ENCODE measurements at places on chromosomes 11 and 22.

- no peak for DNase-seq
Measured at GRCh38 chr11:92766698-92767097, 202.8 kb upstream of the MTNR1B start.

DNA sequence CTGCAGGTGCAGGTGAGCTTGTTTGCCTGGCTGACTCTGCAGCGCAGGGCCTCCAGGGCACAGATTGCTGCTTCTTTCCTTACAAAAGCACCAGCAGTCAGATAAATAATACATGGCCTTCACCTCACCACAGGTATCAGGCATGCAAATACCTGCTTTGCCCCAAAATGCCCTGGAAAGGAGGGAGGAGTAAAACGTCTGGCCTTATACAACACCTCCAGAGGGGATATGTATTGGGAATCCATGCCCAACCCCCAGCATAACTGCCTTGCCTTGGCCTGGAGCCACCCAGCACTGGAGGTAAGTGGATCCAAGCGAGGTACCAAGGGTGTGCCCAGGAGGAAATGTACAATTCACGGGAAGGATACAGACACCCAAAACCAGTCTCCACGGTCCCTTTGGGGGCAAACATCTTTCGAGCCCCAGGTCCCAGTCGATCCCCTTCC, 860 bp downstream of the TMEM184B start:
- DNase-seq = peak; percentile 75

- DNase-seq = no peak
Measured at GRCh38 chr11:73430326-73430725, 54.1 kb downstream of the RELT start.

DNA sequence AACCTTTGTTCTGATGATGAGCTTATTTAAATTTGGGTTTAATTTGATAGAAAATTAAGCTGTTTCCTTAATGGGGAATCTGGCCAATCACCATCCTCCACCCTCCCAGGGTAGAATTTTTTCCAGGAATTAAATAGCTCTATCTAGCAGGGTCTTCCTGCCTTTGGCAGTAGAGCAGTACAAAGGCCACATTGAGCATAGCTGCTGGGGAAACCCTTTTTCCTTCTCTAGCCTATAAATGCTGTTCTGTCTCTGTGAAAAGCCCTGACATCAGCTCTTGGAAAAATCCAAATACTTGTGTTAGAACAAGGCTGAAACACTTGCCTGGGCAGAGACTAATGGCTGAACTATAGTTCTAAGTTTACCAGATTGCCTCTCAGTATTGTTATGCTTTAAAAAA, 55.1 kb downstream of the ARHGEF12 start:
- no peak for DNase-seq

GRCh38 chr11:128240546-128240945, 346.8 kb downstream of the ETS1 start:
- no peak for DNase-seq

GRCh38 chr11:68773521-68774193, 22.3 kb upstream of the TESMIN start:
- DNase-seq = no peak

- DNase-seq = no peak
Measured at GRCh38 chr11:118124929-118125535, 27.6 kb downstream of the SCN4B start.

- DNase-seq = no peak
Measured at GRCh38 chr22:30574095-30574981, at the start of gene GAL3ST1. Gene GAL3ST1, minus strand, starts transcription at chr22:30574665. Its CDS starts 17,273 bp downstream, at chr22:30557392.

GRCh38 chr11:69242266-69242920, 51.6 kb upstream of the MYEOV start:
- DNase-seq = peak; percentile 73

- DNase-seq = no peak
Measured at GRCh38 chr11:46099963-46100316, 21.3 kb downstream of the PHF21A start.

GRCh38 chr11:90512846-90513245, 290.0 kb upstream of the CHORDC1 start:
- DNase-seq = no peak

DNA sequence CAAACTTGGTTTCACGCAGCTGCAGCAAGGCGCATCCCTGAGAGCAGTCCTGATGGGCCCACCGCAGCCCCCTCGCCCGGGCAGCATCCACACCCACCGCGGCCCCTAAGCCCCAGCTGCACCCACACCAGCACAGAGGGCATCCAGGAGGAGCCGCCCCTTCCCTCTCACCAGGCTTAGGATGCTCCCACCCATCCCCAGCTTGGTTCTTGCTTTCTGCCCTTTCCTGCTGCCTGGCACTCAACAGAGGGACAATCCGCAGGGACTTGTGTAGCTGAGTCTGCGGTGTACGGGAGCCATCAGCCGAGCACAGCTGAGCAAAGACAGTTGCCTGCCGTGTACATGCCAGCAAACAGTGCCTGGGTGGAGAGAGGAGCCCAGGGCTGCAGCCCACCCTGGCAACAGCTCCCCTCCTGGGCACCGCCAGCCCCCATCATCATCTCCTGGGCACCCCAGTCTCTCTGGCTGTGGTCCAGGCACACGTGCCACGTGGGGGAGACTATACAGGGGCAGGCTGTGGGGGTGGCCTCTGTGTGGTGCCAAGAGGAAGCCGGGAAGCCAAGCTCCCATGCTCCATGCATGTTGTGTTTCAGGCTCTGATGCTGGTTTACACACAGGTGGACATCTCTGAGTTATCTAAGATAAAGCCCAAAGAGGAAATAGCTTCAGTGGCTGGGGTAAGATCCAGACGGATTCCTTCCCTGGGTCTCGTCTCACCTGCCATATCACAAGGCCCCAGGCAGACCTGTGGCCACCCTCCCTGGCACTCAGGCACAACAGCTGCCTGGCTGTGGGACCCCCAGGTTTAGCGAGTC, 36.0 kb upstream of the GNB1L start:
- no peak for DNase-seq

DNA sequence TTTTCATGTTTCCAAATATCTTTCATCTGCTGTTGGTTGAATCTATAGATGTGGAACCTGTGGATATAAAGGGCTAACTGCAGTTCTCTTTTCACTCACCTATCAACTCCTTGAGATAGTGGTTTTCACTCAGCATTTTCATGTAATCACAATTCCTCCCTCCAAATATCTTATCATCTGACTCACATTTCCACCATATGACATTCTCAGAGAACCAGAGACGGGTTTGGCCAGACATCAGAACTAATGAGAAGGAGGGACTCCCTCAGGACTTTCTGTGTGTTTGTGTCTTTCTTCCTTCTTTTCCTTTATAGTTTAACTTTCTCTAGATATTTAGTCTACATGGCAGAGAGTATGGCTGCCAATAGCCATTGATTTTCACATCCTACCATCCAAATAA, 134.8 kb upstream of the DDI1 start:
- no peak for DNase-seq

- DNase-seq = no peak
Measured at GRCh38 chr11:33691066-33691864, 9.4 kb downstream of the C11orf91 start.

GRCh38 chr22:25057013-25057881, 104.7 kb downstream of the KIAA1671 start:
- DNase-seq = peak; percentile 49

- DNase-seq = no peak
Measured at GRCh38 chr11:115623021-115623451, 118.8 kb upstream of the CADM1 start.

DNA sequence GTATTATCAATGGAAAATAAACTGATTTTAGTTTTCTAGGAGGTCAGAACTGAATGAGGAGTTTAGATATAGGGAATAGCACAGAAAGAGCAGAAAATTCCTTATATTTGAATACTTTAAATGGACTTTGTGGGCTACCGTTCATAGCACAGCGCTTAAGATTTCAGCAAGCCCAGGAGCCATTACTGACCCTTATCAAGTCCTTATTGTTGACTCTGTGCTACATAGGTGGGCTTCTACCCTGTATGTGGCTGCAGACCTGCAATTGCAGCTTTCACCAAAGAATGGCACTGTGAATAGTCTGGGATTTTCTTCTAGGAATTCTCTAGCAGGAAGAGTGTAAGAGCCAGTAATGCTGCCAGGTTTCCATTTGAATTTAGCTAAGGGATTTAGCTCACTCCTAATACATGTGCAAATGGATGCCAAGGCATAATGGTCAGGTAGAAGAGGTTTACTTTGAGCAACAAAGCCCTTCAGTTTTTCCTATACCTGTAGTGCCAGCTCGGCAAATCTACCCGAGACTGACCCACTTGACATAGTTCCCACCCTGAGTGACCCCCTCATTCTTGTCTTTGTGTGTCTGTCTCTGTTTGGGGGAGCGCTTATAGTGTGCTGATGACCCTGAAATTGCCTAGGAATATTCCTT, 42.5 kb upstream of the DLAT start:
- DNase-seq = no peak

GRCh38 chr22:29139965-29140782, 65.5 kb upstream of the EMID1 start:
- no peak for DNase-seq

DNA sequence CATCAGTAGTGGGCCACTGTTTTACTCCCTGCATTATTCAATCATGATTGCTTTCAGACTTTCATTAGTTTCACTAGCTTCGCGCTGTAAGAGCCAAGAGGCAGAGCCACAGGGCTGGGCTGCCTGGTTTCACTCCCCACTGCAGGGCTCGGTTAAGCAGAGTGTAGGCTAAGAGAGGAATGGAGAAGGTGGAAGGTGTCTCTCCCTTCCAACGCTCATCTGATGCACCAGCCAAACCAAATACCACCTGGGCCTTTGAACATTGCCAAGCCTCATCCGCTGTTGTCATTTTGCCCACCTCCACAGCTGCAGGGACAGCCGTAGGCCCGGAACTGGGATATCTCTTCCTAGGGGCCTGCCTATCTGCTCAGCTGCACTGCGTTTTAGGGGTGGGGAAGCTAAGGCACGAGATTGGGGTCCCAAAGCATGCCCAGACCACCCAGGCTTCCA, 480 bp upstream of the SMARCB1 start:
- no peak for DNase-seq

DNA sequence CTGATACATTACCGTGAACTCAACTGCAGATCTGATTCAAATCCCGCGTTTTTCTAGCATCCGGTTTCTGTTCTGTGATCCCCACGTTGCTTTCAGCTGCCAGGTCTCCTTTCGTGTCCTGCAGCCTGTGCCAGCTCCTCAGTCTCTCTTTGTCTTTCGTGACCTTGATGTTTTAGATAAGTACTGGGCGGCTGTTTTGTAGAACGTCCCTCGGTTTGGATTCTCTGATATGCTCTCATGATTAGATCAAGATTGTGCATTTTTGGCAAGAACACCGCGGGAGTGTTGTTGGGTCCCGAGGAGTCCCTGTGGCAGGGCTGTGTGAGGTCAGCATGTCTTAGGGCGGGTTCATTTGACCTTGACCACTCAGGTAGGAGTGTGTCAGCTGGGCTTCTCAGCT, 38.6 kb downstream of the KCNQ1 start:
- no peak for DNase-seq

DNA sequence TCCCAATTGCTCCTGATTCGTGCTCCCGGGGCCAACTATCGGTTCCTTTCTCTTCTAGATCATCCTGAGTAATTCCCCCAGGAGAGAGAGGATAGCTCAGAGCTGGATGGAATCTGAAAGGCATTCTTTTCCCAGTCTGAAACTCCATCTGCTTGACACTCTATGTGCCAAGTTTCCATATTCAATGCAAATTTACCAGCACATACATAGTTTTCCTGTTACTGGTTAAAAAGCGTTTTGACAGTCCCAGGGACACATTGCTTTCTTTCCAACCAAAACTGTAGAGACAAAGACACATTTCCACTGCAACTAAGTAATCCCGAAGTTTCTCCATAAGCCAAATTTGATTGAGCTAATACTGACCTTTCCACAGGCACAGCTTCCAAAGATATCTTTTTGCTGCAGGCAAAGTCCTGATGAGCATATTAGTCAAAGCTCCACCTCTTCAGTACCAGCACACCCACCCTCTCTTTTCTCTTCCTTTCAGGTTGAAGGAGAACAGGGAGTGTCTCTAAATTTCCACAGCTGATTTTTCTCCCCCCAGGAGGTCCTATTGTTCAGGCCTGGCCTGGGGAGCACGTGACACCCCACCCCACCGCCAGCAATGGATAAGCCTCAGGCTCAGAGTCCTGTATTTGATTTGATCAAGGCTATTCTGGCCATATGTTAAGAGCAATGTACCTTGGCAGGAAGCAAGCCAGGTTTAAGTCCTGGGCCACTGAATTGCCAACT, 9.7 kb upstream of the ANKK1 start:
- no peak for DNase-seq

GRCh38 chr22:20918663-20919218, 1.5 kb downstream of the CRKL start:
- DNase-seq = no peak

DNA sequence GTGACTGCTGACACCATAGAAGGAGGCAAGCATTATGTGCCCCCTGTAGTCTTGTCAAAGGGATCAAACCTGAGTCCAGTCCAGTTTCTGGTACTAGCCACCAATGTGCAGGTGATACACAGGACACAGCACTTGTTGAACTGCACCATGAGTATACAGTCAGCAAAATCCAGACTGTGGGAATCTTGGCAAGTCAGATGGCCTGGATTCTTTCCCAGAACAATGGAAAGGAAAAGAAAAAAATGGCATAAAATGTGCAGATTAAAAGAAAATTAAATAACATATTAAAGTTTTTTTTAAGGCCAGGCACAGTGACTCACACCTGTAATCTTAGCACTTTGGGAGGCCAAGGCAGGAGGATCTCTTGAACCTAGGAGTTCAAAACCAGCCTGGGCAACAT, 16.8 kb downstream of the CRY2 start:
- no peak for DNase-seq

DNA sequence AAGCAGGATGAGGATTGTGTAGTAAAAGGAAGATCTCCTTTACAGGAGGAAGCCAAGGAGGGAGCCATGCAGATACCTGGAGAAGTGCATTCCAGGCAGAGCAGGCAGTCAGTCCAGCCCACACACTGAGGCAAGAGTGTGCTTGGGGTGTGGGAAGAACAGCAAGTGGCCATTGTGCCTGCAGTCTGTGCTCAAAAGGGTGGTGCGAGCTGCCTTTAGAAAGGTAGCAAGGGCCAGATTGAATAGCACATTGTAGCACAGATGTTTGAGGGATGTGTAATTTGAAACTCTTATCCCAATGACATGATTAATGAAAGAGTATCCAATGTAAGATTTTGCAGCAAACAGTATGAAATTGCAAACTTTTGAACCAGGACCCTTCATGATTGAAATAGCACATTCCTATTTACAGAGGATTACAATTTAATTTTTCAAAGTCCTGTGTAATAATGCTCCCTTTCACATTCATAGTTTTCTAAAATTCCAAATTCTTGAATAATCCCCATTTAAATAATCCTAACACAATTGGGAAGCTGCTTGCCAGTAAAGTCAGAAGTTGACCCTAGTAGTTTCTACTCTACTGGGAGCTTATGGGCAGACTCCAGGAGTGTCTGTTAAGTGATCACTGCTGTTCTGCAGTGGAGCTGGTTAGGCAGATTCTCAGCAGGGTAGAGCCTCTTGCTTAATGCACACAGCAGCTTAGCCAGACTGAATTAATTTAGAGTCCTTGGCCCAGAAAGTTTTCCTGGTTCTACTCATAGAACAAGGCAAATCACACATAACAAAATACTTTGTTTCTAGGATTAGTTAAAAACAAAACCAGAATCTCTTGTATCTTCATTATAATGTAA, 78.1 kb downstream of the CYB5R2 start:
- DNase-seq = no peak

Data from cerebellar cortex (tissue), 1 donor.